ENCODE measurements at places on chromosomes 3 and 15. TPM values are rescaled to one million over a fixed set of nuclear protein-coding genes. Genes with fewer than 3 reads are reported as not detected.

GRCh38 chr3:73734211-73735089 is 109.7 kb upstream of the PDZRN3 start:
- H3K36me3 ChIP-seq = no peaks in the 10 kb centered on the region
- H3K4me3 ChIP-seq = no peak overlapping the region
- H3K4me1 ChIP-seq = no peaks in the 10 kb centered on the region
- no peak for DNase-seq
- H3K27me3 ChIP-seq = no peaks in the 10 kb centered on the region

- H3K27me3 ChIP-seq = no peaks in the 10 kb centered on the region
- H3K36me3 ChIP-seq = peaks cover 87% of the 10 kb centered on the region
- peaks cover 83% of the 10 kb centered on the region for H3K4me1 ChIP-seq
- peak overlapping the region; percentile 2 for H3K4me3 ChIP-seq
Observed at GRCh38 chr3:187042346-187042745, 97.0 kb downstream of the RPL39L start.

DNA sequence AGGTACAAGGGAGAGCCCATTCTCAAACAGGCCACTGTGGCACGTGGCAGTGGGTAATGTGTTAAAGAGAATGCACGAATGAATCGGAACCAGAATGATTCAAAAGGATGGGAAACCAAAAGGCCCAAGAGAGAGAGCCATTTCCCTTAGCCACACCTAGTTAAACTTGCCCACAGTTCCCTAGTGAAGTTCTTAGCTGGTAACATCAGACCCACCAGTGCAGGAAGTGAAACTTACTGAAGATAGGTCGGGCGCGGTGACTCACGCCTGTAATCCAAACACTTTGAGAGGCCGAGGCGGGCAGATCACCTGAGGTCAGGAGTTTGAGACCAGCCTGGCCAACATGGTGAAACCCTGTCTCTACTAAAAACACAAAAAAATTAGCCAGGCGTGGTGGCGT is 97.1 kb downstream of the MEX3B start:
- H3K36me3 ChIP-seq = no peaks in the 10 kb centered on the region
- peak; percentile 66 for DNase-seq
- H3K4me3 ChIP-seq = no peak overlapping the region
- H3K27ac ChIP-seq = no peak overlapping the region

DNA sequence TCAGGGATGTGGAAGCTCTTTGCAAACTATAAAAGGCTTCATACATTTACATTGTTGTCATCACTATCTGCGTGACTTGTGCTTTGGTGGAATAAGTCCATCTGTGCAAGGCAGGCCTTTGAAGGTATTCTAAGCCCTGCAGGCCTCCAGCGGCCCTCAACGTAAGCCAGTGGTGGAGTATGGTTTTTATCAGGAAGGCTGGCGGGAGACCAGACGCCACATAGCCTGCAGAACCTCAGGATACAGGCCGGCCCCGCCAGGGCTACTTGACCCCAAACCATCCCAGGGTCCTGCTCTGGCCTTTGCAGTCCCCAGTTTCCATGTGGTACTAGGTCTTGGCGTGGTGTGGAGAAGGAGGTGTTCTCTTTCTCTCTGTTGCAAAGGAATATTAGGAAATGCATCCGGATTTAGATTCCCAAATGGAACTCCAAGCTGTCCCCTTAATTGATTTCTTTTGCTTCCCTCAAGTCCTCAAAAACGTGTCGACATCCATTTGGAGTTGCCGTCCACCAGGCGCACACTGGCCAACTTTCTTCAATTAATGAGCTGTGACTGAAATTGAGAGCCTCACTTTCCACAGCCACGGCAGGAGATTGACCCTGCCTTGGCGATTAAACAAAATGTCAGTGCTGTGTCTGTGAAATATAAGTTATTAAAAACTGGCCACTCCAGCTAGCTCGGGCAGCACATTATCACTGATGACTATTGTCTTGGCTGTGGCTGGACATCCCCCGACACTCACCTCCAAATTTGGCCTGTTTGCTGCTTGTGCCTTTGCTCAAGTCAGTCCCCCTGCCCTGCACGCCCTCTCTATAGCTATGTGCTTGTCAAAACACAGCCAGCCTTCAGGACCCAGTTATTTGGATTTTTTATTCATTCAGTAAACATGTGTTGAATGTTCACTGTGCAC is 239.8 kb upstream of the TLE3 start:
- DNase-seq = no peak
- H3K27ac ChIP-seq = no peak overlapping the region
- no peaks in the 10 kb centered on the region for H3K27me3 ChIP-seq

- H3K4me1 ChIP-seq = 0 out of 2 replicates have a peak, but pooled peaks cover 3% of the 10 kb centered on the region
- no peak overlapping the region for H3K27ac ChIP-seq
- no peak overlapping the region for H3K4me3 ChIP-seq
- H3K36me3 ChIP-seq = no peaks in the 10 kb centered on the region
- DNase-seq = peak; percentile 89
- H3K27me3 ChIP-seq = no peaks in the 10 kb centered on the region
Observed at GRCh38 chr3:44235604-44236484, 5.8 kb upstream of the TOPAZ1 start.

DNA sequence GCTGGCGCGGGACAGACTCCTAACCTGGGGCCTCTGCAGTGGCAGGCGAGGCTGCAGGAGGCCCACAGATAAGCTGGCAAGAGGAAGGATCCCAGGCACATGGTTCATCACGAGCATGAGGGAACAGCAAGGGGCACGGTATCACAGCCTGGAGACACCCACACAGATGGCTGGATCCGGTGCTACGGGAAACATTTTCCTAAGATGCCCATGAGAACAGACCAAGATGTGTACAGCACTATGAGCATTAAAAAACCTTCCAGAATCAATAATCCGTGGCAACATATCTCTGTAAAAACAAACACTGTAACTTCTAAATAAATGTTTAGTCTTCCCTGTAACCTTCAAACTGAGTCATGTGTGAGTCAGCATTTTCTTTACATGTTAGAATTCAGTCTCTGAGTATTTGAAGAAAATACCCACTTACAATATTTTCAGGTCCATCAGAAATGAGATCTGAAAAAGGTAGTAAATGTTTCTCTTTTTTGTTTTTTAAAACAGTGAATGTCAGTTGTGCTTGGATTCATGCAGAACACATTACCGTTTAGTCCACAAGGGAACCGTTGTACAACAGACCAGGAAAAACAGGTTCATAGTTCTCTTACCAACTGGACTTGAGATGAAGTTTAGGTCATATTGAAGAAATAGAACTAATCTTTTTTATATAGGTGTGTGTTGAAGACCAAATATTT is 75.9 kb downstream of the BOC start:
- H3K27me3 ChIP-seq = no peaks in the 10 kb centered on the region
- H3K36me3 ChIP-seq = no peaks in the 10 kb centered on the region
- no peak for DNase-seq
- H3K4me1 ChIP-seq = peaks cover under 1% of the 10 kb centered on the region
- no peak overlapping the region for H3K4me3 ChIP-seq

GRCh38 chr3:38131621-38132369 is 5.1 kb downstream of the ACAA1 start:
- H3K36me3 ChIP-seq = peaks cover 36% of the 10 kb centered on the region
- peaks cover 14% of the 10 kb centered on the region for H3K4me1 ChIP-seq
- H3K27me3 ChIP-seq = no peaks in the 10 kb centered on the region
- H3K27ac ChIP-seq = no peak overlapping the region
- DNase-seq = peak; percentile 75

- H3K27me3 ChIP-seq = no peaks in the 10 kb centered on the region
- no peak overlapping the region for H3K27ac ChIP-seq
- no peak overlapping the region for H3K4me3 ChIP-seq
- H3K4me1 ChIP-seq = no peaks in the 10 kb centered on the region
- no peak for DNase-seq
- H3K36me3 ChIP-seq = no peaks in the 10 kb centered on the region
Observed at GRCh38 chr15:27086805-27087204, 115.8 kb downstream of the GABRG3 start.

GRCh38 chr3:35141406-35141805 is 497.9 kb upstream of the ARPP21 start:
- no peaks in the 10 kb centered on the region for H3K36me3 ChIP-seq
- no peak overlapping the region for H3K27ac ChIP-seq
- no peaks in the 10 kb centered on the region for H3K4me1 ChIP-seq
- no peak for DNase-seq
- H3K27me3 ChIP-seq = no peaks in the 10 kb centered on the region

DNA sequence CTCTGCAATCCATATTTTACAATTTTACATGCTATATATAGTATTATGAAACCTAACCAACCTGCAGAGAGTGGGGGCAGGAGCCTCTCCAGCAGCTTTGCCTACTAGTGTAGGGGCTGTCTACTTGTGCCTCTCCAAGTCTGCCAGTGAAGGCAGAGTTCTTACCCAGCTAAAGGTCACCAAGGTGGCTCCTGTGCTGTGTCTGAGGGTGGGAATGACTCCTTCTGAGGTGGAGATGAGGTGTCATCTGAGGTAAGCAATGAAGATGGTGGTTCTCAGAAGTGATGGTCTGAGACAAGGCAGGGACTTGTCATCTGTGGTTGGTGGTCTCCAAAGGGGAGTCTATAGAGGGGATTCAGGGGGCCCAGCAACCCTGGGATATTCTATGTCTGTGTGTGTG is 47.5 kb downstream of the SACM1L start:
- H3K4me3 ChIP-seq = no peak overlapping the region
- H3K36me3 ChIP-seq = peaks cover 53% of the 10 kb centered on the region
- peaks cover 13% of the 10 kb centered on the region for H3K4me1 ChIP-seq
- no peak for DNase-seq

DNA sequence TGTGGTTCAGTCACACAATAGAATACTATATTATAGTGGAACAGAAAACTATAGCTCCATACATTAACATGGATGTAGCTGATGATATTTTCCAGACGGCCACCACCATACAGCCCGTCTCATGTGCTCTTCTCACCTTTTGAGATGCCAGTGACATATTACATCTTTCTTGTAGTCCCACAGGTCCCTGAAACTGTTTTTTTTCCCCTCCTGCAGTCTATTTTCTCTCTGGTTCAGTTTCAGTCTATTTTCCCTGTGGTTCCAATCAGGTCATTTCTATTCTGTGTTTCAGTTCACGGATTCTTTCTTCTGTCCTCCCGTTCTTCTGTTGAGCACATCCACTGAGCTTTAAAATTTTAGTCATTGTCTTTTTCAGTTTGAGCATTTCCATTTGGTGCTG is 72.2 kb downstream of the PPCDC start:
- H3K4me1 ChIP-seq = peaks cover 19% of the 10 kb centered on the region
- no peaks in the 10 kb centered on the region for H3K27me3 ChIP-seq
- no peak overlapping the region for H3K4me3 ChIP-seq
- H3K36me3 ChIP-seq = no peaks in the 10 kb centered on the region
- DNase-seq = no peak

GRCh38 chr3:9156604-9157003 is 92.8 kb downstream of the SRGAP3 start:
- no peak overlapping the region for H3K4me3 ChIP-seq
- H3K36me3 ChIP-seq = no peaks in the 10 kb centered on the region
- H3K4me1 ChIP-seq = no peaks in the 10 kb centered on the region
- no peak overlapping the region for H3K27ac ChIP-seq

DNA sequence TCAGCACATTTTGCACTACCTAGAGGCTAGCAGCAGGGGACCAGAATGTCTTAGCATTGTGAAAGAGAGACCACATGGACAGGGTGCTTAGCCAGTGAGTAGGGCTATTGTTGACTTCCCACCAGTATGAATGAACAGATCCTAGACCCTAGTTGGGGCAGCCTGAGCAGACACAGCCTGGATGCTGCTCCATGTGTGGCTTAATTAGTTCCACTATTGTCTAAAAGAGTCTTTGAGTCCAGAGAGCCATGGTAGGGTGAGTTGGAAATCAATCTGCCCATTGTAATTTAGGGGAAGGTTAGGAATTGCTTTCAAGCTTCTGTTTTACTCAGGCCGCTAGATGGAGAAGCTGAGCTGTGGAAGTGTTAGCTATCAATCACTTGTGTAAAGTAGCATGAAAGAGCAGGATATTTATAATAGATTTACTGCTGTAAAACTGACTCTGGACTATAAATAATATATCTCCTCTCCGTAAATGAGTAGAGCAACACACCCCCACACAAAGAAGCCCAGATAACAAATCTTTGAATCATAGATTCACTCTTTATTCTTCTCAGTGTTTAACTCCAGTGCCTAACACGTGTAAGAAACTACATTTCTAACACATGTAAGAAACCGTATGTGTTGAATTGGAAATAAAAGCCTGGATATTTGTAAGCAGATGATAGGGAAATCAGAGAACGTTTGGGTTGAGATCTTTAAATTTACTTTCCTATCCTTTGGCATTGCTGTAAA is 4.1 kb upstream of the GCSAM start:
- H3K4me3 ChIP-seq = peak overlapping the region; percentile 46
- H3K27ac ChIP-seq = peak overlapping the region; percentile 99
- DNase-seq = peak; percentile 89
- no peaks in the 10 kb centered on the region for H3K27me3 ChIP-seq
- H3K4me1 ChIP-seq = peaks cover 61% of the 10 kb centered on the region

DNA sequence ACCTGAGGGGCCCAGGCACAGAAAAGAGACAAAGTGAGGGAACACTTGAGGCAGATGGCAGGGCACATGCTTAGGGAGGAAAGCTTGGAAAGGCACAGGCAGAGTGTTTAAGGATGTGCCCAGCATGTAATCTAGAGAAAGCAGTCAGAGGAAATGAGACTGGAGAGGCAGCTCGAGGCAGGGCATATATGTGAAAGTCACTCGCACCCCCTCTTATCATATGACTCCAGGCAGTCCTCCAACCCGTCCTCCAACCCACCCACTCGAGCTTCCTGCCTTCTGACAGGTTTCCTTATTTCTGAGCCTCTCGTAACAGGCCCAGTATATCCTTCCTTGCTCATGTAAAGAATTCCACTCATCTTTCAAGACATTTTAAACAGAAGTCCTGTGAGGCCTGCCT is 294.0 kb downstream of the SOX2 start:
- no peaks in the 10 kb centered on the region for H3K36me3 ChIP-seq
- DNase-seq = no peak
- H3K4me1 ChIP-seq = peaks cover 7% of the 10 kb centered on the region
- H3K27me3 ChIP-seq = 0 out of 2 replicates have a peak, but pooled peaks cover 2% of the 10 kb centered on the region
- no peak overlapping the region for H3K27ac ChIP-seq

DNA sequence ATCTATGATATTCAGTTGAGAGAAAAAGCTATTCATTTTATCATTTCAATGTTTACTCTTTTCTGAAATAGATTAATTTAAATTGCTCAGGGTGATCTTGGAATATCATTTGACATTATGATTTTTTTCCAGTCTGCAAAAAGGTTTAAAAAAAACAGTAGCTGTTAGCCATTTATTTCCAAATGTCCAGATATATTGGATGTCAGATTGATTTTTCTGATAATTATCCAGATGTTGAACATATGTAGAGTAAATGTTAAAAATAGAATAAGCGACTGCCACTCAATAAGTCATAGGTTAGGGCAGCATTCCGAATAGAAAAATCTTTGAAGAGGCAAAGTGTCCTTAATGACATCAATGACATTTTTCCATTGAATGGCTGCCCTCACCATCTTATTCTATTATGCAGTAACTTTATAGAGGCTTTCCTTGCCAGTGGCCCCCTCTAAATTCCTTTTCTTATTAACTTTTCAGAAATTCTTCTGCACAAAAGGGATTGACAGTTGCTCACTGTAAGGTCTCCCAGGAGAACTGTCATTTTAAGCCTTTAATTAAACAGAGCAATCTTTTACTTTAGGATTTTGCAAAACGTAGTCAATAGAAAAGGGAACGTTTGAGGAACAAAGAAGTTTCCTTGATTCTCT is 316.5 kb downstream of the GBE1 start:
- no peak overlapping the region for H3K4me3 ChIP-seq
- H3K4me1 ChIP-seq = no peaks in the 10 kb centered on the region
- no peaks in the 10 kb centered on the region for H3K36me3 ChIP-seq
- DNase-seq = no peak
- no peak overlapping the region for H3K27ac ChIP-seq

Gene AGTR1
- total RNA-seq = not detected

Gene GOLGA8K
- not detected for total RNA-seq

Gene SPTSSB
- not detected for total RNA-seq

Gene ECE2
- total RNA-seq = 0.15 TPM

Gene MESP2
- total RNA-seq = not detected

Gene TPRA1
- total RNA-seq = 34.7 TPM

Gene PLSCR5
- not detected for total RNA-seq

Gene PLCH1
- 0.34 TPM for total RNA-seq
